ENCODE measurements at places on chromosomes 13 and 19.

GRCh38 chr19:55641426-55642152 lies 787 bp downstream of the ZNF580 start:
- no peak for DNase-seq

DNA sequence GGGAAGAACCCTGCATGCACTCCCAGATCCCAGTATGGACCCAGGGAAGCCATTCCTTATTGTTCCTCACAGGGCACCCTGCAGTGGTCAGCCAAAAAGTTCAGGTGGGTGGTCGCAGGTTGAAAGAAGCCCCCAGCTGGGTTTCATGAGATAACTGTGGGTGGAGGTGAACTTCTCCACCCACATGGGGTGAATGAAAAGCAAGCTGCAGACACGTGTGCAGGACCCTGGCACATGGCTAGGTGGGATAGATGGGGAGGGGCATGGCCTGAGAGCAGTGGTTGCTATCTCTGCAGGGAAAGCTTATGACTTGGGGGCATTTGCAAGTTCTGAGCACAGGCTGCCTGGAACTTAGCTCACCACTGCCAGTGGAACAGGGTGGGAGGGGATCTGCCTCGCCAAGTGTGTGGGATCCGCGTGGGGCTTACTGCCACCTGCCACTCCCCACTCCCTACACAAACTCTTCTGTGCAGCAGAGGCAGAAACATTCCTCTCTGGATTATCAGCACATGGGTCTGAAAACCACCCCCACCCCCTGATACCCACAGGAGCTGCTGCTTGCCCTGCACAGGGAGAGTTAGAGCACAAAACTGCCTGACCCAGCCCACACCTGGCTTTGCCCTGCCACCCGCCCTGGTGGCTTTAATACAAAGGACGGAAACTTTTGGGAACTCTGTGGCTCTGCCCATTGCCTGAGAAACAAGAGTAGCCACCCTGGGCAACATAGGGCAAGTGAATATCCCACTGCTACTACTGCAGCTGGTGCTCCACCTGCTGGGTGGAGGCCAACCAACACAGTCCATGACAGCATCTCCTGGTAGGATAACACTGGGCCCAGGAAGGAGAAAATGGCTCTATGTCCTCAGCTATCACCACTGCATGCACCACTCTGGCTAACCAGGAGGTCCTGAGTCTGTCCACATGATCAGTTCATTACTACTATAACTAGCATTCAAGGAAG lies 24.4 kb downstream of the PLA2G4C start:
- DNase-seq = peak; percentile 49

- no peak for DNase-seq
These were observed 109.9 kb downstream of the OLFM4 start for GRCh38 chr13:53138376-53139036.

DNA sequence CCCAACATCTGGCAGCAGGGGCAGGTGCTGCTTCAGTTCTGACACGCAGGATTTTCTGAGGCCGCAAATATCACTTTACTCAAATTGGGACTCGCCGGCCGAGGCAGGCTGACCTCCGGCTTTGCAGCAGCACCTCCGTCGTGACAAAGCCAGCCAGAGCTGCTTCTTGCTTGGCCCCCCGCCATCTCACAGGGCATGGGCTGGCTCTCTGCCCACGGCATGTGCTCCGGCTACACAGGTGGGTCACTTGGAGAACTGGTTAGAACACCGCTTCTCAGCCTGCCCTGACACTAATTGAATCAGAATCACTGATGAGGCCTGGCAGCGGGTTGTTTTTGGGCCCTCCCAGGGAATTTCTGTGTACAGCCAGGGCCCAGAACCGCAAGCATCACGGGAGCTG lies 112.3 kb downstream of the SLC7A1 start:
- no peak for DNase-seq

GRCh38 chr19:36215276-36216123 lies 594 bp downstream of the ZNF146 start:
- DNase-seq = no peak

GRCh38 chr13:41813426-41813825 lies 147.5 kb downstream of the VWA8 start:
- DNase-seq = no peak

DNA sequence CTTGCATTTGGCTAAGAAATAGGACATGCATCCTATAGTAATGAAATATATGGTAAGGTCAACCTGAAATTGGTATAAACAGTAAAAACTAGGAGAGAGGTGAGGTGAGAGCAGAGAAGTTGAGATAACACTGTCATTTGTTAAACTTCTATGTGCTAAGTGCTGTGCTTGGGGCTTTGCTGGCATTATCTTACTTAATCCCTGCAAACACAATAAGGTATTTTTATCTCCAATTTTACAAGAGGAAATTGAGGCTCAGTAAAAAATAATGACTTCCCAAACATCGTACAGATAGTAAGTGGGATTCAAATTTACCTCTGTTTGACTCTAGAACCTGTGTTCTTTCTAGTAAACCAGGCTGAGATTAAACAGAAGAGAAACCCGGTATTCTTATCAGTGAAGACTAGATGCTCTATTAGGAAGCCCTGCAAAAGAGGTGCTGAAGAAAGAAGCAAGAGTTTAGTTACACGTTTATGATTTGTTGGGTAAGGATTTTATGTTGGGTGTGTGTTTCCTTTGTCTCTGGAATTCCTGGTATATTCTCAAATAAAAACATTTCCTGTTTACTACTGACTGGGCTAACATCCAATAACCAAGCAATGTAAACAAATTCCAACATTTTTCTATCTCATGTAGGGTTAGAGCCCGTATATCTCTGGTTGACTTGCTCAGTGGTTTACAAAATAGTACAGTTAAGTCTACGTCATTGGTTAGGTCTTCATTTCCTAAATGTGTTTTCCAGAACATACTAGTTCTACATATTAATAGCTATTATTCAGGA lies 137.3 kb upstream of the FNDC3A start:
- DNase-seq = no peak

DNA sequence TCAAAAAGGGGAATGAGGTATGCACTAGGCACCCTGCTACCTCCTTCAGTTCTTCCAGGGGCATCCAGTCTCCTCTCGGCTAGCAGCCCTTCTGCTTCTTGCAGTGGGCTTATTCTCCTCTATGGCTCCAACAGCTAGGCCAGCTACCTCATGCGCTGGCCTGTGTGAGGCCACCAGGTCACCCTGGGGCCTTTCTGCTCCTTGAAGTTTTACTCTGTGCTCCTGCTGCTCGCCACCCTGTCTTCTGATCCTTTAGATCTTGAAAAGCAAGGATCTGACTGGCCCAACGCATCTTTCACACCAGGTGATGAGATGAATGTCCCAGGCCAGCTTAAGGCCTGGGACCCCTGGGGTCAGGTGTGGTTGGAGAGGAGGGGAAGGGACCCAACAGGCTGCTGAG lies 66.2 kb downstream of the RUBCNL start:
- DNase-seq = no peak

DNA sequence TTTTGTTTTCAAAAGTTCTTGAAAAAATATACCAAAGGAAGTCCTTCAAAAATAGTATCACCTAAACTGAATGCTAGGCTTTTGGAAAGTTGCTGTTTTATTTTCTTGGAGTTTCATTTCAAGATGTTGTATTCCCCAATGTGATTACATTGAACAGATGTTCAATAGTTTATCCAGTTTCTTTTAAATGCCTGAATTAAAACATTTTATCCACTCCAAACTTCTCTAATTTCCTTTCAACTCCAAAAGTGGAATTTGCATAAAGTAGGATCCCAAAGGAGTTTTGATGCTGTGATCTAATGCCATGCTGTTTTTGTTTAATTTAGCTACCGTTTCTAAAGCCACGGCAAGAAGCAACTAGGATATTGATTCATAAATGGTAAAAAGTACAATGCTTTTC lies 892.5 kb upstream of the SLC10A2 start:
- DNase-seq = no peak

DNA sequence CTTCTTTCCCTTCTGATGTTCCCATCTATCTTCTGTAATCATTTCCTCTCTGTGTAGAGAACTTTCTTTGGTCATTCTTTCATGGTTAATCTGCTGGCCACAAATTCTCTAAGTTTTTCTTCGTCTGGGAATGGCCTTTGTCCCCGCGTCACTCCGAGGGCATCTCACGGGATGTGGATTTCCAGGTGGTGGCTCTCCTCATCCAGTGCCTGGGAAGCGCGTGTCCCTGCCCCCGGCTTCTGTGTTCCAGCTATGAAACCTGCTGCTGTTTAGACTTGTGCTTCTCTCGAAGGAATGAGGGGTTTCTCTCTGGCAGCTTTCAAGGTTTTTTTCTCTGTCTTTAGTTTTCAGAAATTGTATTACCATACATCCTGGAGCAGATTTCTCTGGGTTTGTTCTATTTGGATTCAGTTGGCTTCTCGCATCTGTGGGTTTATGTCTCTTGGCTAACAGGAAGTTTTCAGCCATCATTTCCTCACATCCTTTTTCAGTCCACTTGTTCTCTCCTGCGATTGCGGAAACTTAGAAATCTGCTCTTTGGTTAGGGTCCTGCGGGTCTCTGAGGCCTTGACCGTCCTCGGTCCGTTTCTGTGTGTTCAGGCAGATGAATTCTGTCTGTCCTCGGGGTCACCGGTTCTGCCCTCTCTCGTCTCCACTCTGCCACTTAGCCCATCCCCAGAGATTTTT lies 36.9 kb upstream of the DCUN1D2 start:
- no peak for DNase-seq

- no peak for DNase-seq
These were observed 12.7 kb downstream of the SOX1 start for GRCh38 chr13:112079696-112080095.
